ENCODE measurements at places on chromosomes 12 and 14.
A peak's percentile ranks its signal among the peaks of the same experiment; 100 is the strongest.

- no peak for DNase-seq
Observed at GRCh38 chr12:89493670-89494302, 30.8 kb downstream of the GALNT4 start.

DNA sequence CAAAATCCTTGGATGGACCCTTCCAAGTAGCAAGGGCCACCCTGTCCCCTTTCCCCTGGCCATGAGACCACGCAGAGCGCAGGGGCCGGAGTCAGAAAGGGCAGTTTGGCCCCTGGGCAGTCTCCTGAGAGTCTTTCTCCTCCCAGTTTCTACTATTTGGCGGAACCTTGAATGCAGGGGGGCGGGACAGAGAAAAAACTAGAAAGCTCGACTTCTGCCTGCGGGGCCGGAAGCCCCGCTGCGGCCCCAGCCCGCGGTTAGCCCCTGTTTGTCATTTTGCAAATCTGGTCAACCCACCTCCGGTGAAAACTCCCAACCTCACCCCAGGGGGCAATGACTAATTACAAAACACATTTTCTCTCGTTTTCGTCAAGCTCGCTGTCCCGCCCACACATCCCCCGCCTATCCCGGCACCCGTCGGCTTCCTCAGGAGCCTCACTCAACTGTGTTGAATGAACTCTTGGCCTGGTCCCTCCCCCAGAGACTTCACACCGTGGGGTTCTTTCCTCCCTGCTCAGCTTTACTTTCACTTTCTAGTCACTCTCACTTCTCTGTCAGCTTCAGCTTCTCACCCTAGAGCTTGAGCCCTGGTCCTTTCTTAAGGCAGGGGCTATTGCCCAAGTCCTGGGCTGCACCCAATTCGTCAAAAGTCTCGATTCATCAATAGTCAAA, 66.7 kb downstream of the IRF2BPL start:
- peak; percentile 17 for DNase-seq

GRCh38 chr12:27289414-27289813, 43.2 kb upstream of the BMAL2 start:
- DNase-seq = no peak

DNA sequence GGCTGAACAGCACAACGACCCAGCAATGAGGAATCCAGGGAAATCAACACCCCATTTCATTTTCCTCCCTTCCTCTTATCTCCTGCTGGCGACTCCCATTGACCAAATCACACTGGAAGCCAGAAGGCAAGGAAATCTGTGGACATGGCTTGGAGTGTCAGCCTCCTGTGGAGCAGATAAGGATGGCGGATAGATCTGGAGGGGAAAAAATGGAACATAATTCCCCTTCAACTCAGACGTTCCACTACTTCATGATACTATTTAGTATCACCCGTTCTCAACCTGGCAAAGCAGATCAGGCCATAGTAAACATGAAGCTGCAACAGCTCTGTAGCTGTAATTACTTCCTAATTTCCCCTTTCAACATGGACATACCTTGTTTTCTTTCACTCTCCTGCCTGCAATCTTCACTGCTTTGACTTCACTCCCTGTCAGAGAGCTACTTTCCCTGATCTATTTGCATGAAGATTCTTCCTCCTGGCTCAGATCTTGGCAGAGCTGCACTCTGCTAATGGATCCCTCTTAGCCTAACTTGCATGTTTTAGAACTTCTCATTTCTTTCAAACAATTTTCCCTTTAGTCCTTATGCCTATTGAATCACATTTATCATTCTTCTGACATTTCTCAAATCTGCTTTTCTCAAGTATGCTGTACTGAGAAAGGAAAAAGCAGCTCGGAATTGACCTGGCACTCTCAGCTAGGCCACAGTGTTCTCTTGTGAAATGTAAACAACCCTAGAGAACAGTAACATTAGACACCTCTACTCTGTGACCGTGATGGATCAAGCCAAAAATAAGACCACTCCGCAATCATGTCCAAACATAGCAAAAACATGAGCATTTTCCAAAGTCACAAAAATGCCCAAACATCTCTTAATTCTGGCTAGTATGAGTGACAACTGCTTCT, 135.1 kb downstream of the ETNK1 start:
- DNase-seq = no peak

GRCh38 chr14:70972107-70972976, 65.1 kb downstream of the PCNX1 start:
- DNase-seq = peak; percentile 7

DNA sequence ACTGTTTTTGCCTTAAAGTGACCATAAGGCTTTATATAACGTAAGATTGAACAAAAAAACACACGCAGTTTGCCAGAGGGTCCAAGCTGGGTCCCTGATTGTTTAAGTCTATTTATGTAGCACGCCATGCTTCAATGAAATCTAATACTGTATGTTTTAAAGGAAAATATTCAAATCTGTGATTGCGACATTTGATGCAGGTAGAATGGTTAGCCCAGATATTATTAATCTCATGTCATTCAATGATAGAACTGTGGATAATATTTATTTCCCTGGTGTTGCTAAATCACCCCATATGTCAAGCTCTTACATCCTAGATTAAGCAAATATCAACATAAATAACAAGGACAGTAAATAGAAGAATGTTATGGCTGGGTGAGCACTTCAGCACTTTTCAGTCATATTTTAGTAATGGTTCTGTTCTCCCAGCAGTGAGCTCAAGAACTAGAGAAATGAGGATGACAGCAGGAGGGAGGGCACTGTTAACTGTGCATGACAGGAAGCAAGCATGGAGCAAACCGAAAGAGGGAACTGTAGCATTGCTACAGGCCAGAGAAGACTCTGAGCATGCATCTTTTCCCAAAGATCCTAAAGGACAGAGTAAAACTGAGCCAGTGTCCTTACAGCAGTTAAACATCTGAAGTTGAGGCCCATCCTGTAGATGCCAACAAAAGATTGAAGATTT, 465.7 kb upstream of the MGAT4C start:
- no peak for DNase-seq

DNA sequence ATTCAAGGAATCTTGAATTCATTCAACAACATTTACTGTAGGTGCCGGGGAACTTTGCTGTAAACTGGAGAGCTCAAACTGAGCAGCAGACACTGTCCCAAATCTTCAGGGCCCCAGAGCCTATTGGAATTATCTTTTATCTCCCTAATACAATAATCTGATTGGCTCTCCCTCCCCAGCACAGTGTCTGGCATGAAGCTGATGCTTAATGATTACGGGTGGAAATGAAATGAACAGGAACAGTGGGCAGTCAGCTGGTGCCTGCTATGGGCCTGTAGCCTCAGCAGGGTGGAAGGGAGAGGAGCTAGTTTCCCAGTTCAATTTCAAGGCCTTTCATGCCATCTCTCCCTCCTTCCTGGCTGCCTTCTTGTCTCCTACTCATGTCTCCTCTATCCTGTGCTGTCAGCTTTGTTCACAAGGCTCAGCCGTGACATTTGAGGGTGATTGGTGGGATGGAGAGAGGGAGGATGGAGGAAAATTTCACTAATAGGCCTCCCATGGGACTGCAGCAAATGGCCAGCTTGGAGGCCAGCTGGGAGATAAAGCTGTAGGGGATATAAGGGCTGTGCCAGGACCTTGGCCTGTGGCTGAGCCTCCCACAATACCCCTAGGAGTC, 4.3 kb upstream of the RAPGEF3 start:
- DNase-seq = no peak

GRCh38 chr14:33617154-33617553, 333.7 kb downstream of the EGLN3 start:
- peak; percentile 72 for DNase-seq

GRCh38 chr12:5473076-5473782, 41.3 kb downstream of the NTF3 start:
- DNase-seq = no peak

- no peak for DNase-seq
Observed at GRCh38 chr12:25985316-25986175, 27.1 kb downstream of the RASSF8 start.

DNA sequence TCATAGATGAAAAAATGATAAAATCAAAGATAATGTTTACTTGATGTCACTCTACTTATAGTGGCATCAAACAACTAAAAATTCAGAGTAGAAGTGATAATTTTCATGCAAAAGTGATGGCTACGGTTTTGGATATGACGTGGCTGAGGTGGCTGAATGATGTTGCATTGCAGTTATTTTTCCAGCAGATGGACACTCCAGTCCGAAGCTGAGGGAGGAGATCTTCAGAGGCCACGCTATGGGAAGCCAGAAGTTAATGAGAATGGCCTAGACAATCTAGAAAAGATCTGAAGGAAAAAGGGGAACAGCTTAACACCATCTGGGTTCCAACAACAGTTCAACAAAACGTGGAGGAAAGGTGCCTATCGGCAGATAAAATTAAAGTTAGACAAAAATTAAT, 279.8 kb downstream of the SOX5 start:
- no peak for DNase-seq

- no peak for DNase-seq
Observed at GRCh38 chr12:1744932-1745331, 54.1 kb downstream of the ADIPOR2 start.

DNA sequence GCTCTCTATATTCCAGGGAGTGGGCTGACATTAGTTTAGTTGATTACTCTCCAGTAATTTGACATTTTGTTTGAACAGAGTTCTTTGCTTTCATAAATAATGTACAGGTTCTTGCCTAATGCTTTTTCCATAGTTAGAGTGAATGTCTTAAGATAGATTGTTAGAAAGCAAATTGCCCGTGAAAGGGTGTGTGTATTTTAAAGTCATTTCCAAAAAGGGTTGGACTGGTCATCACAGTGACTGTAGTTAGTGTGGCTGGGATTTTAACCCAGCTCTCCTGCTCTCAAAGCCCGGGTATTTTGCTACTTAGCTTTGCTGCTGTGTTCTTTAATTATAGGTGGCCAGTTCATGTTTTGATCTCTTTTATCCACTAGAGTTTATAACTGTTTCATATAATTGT, 74.2 kb downstream of the DNAH10 start:
- no peak for DNase-seq

GRCh38 chr12:55515696-55516095, 23.5 kb downstream of the OR6C68 start:
- DNase-seq = no peak

DNA sequence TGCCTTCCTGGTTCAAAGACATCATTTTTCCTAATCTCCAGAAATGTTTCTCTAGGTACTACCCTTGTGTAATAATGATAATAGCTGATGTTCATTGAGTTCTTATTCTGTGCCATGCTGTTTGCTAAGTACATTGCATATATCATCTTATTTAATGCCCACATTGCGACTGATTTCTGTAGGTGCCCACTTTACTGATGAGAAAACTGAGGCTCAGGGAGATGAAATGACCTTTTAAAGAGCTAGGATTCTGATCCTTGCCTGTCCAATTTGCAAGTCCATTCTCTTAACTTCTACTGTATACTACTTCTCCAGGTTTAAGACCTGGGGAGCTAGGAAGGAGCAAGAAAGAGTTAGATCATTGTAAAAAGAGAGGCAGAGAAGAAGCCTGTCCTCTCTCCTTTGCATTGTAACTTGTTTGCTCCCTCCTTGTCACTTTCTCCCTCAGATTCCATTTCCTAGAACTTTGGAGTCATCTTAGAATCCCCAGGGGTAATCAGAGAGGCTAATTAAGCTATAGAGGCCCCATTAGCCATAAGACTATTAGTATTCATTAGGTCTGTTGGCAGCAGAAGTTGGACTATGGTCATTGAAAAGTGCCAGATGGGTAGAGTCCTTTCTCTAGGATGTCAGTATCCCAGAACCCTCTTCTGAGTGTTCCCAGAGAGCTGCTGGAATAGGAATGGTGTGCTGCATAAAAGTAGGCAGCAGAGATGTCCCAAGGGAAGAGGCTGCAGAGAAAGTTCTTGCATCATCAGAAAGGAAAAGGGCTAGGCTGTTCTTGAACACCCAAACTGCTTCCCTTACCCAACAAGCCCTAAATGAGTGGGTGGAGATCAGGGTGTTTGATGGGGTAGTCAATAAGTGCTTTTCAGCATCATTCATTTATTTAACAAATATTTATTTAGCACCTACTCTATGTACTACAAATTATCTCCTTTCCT, 3.1 kb downstream of the DGKA start:
- DNase-seq = no peak

DNA sequence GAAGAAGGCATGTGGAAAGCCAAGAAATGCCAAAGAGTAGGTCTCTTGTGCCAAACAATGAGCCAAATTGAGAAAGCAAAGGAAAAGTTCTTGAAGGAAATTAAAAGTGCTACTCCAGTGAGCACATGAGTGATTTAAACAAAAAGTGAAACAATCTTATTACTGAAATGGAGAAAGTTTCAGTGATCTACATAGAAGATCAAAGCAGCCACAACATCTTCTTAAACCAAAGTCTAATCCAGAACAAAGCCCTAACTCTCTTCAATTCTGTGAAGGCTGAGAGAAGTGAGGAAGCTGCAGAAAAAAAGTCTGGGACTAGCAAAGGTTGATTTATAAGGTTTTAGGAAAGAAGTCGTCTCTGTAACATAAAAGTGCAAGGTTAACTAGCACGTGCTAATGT, 259.6 kb downstream of the FLRT2 start:
- no peak for DNase-seq

All from NCI-H2029 treated with DMSO at 0.1 percent for 48 hours (cell line).